Right ventricle myocardium inferior (tissue), 1 donor: ENCODE measurements at places on chromosomes 3 and 15. TPM values are rescaled to one million over a fixed set of nuclear protein-coding genes. Genes with fewer than 3 reads are reported as not detected.

- DNase-seq, result no peak
Observed at GRCh38 chr3:100781301-100781700, 72.0 kb downstream of the TFG start.

DNA sequence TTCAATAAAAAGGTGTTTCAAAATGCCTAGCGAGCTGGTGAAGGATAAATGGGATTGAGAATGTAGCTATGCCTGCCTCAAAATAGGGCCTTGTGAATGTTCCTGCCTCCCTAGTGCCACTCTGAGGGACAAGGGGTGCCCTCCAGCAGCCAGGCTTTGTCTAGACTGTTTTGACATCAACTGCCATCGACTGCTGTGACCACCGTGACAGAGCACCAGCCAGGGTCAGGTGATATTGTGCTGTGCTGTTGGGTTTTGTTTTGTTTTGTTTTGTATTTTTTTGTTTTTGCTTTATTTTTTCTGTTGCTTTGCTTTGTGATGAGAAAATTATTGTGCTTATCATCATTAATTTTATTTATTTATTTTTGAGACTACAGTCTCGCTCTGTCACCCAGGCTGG is 144.8 kb downstream of the SMAD6 start:
- DNase-seq, result no peak

DNA sequence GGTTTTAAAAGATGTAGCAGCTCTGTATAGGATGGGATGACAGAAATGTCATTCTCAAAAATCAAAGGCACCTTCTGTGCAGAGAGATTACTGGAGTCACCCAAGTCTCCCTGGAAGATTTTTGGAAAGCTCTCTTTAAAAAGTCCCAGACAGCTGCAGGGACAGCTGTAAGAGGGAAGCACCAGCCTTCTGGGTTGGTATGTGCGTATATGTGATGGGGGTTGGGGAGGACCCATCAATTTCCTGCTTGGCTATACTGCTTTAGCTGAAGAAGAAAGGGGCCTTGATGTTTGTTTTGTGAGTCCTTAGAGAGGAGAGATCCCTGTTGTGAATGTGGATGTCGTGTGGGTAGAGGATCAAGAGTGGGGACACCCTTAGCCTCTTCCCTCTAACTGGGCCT is 5.4 kb upstream of the SEC11A start:
- DNase-seq, result no peak

- DNase-seq, result no peak
Observed at GRCh38 chr3:167854846-167855245, 119.3 kb downstream of the SERPINI1 start.

- DNase-seq, result no peak
Observed at GRCh38 chr15:35885870-35886269, 339.9 kb upstream of the DPH6 start.

- no peak for DNase-seq
Observed at GRCh38 chr3:72114773-72115172, 329.8 kb upstream of the PROK2 start.

Gene SLC2A2
- total RNA-seq, result not detected

DNA sequence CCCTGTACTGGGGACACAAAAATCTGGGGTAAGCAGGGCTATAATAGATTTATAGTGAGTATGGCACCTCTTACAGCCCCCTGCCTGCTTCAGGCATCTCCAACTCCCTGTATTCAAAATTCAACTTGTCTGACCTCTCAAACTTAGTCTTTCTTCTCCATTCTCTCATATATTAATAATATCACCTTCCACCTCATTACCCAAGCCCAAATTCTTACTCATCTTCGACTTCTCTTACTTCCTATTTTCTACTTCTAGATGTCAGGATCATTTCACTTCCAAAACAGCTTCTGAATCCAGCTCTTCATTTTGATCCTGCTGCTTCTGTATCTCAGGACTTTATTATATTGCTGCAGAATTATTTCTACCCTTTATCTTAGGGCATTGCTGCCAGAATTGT is 290.7 kb downstream of the CHST2 start:
- DNase-seq, result no peak

DNA sequence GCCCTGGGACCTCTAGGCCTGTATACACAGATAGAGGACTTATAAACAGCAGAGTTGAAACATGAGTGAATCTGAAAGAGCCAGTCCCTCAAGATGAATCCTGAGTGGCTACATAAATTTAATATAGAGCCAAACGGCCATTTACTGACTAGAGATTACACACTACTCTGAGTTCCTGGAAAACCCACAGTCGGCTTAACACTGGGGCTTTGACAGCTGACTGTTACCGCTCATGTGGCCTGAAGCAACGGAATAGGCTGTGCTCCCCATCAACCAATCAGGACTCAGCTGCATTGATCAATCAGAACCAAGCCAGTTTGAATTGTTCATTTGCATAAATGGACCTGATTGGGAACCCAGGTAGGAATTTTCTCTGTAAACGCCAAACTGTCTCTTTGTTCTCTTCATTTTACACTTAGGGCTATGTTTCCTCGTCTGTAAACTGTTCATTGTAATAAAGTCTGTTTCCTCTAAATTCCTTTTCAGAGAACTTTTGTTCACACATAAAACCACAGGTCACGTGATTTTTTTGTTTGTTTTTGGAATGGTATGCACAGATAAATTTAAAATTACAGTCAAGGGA is 40.5 kb downstream of the CCNL1 start:
- DNase-seq, result no peak

DNA sequence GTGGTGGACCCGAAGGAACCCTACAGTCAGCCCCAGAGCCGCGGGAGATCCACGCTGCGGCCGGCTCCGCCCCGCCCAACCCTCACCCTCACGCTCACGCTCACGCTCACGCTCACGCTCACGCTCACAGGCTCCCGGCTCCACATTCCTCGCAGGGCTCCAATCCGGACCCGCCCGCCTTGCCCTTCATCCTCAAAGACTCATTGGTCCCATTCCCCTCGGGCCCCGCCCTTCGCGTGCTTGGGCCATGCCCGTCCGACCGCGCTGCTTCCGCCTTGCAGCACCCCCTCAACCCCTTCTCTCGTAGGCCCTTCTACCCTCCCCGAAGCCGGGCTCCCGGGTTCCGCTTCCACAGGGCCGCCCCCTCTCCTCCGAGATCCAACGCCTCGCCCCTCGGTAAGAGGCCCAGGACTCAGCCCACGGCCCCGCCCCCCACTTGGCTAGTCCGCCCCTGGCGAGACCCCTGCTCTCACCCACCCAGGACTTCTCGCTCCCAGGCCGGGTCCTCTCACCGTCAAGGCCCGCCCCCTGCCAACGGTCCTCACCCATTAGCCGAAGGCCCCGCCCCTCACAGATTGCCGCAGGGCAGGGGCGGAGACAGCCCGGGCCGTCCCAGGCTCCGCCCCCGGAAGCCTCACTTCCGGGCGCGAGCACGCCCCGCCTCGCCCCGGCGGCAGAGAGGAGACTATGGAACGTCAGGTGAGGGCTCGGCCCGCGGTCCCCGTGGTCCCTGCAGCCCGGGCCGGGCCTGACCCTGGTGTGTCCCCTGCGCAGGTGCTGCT is at the start of gene APEH:
Gene APEH (plus strand): TSS at position 637 of the 782 bp plus-strand sequence. CDS start 51 bp downstream, at position 688.
- peak; percentile 99 for DNase-seq

DNA sequence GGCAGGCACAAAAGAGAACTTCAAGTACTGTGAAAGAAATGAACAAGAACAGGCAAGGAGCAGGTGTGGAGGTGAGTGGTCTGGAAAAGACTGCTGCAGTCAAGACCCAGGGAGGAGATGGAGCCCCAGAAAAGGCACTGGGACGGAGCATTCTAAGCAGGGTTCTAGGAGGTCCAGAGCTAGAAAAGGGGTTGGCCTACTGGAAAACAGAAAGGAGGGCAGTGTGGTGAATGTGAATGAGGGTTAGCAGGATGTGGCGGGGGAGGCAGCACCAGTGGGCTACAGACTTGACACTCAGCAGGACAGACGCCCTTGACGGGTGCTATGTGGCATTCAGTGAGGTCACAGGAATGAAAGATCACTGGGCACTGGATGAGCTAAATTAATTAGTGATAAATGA is 75.7 kb downstream of the SENP2 start:
- no peak for DNase-seq

Gene SPINK8
- not detected for total RNA-seq

DNA sequence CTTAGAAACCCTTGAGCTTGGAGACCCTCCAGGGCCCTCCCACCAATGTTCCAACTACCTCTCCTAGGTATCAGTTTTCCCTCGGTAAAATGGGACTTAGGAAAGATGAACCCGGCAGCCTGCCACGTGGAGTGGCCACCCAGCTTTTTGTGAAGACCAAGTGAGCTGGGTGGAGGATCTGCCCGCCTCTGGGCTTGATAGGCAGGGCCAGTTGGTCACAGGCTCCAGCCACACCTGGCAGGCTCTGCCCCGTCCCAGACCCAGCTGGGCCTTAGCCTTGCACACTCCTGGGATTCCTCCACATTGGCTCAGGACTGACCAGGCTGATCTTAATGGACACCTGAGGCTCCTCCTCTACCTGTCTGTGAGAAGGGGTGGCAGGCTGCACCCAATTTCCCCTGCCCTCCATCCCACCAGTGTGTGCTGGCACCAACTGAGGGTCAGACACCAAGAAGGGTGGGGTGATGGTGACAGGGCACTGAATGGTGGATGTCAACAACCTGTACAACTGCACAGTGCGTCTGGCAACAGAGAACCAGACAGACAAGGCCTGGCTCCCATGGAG is 761 bp upstream of the GRIP2 start:
- DNase-seq, result peak; percentile 40

GRCh38 chr15:48616216-48616615 is 29.3 kb downstream of the FBN1 start:
- no peak for DNase-seq
